ENCODE measurements at places on chromosomes 1 and 21. TPM values are rescaled to one million over a fixed set of nuclear protein-coding genes. Genes with fewer than 3 reads are reported as not detected.
A peak's percentile ranks its signal among the peaks of the same experiment; 100 is the strongest.

GRCh38 chr1:148334339-148335130, 148.6 kb downstream of the PPIAL4G start:
- DNase-seq = peak; percentile 85

Gene AGMAT
- total RNA-seq = 0.11 TPM

Gene FCRL4
- total RNA-seq = not detected

DNA sequence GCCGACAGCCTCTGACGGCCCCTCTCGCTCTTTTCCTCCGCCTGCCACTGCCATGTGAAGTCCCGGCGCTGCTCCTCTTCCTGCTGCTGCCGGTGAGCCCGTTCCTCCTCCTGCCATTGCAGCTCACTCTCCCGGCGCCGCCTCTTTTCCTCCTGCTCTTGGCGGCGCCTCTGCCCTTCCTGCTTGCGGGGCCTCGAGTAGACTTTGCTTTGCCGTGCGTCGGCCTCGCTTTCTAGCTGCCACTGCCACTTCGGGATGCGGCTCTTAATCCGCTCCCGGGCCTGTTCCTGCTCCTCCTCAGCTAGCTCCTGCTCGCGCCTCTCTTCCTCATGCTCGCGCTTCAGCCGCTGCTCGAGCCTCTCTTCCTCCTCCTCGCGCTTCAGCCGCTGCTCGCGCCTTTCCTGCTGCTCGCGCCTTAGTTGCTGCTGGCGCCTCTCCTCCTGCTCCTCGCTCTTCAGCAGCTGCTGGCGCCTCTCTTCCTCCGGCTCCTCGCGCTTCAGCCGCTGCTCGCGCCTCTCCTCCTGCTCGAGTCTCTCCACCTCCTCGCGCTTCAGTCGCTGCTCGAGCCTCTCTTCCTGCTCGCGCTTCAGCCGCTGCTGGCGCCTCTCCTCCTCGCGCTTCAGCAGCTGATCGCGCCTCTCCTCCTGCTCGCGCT, 4.3 kb downstream of the TCHH start:
- peak; percentile 47 for DNase-seq

- DNase-seq = no peak
Measured at GRCh38 chr1:93621246-93621645, 60.4 kb downstream of the BCAR3 start.

DNA sequence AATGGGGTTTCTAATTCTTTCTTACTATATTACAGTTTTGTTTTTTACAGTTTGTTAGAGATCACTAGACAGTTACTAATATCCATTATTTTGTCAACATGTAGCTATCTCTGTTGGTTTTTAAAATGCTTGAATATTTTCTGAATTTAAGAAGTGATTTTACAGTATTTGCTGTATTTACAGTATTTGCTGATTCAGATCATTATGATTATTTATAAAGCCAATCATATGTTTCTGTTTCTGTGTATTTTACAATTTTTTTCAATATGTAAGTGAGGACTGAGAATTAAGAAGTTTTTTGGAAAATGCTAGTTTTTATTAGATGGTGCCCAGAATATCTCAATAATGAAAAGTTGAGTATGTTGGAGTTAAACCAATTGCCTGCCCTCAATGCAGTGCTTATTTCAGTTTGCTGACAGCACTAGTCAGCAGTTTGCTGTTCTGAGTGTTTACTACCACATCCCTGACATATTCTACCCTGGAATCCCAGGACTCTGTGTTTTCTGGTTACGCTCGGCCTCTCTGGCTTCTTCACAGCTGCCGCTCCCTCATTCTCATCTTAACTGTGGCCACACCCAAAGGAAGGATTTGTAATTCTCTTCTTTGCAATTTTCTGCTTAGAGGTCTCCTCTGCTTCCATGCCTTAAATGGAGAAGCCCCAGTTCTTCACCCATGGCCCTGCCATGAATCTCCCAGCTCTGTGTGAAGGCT, 68.0 kb upstream of the BACH1 start:
- no peak for DNase-seq

DNA sequence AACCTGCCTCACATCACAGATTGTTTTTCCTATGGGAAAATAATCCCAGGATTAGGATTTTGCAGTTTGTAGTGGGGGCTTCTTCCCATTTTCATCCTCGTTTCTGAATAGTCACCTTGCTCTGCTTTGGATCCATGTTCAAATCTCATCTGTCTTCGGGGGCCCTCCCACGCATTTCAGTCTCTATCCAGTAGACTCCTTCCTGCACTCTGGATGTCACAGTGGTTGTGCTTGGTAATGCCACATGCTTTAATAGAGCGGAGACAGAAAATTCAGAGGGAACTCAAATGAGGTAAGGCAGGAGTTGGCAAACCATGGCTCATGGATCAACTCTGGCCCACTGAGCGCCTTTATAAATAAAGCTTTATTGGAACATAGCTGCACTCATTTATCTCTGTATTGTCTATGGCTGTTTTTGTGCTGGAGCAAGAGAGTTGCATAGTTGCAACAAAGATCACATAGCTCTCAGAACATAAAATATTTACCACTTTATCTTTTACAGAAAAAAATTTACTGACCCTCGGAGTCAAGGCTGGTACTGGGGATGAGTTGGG, 101.0 kb downstream of the SPATA46 start:
- DNase-seq = no peak

DNA sequence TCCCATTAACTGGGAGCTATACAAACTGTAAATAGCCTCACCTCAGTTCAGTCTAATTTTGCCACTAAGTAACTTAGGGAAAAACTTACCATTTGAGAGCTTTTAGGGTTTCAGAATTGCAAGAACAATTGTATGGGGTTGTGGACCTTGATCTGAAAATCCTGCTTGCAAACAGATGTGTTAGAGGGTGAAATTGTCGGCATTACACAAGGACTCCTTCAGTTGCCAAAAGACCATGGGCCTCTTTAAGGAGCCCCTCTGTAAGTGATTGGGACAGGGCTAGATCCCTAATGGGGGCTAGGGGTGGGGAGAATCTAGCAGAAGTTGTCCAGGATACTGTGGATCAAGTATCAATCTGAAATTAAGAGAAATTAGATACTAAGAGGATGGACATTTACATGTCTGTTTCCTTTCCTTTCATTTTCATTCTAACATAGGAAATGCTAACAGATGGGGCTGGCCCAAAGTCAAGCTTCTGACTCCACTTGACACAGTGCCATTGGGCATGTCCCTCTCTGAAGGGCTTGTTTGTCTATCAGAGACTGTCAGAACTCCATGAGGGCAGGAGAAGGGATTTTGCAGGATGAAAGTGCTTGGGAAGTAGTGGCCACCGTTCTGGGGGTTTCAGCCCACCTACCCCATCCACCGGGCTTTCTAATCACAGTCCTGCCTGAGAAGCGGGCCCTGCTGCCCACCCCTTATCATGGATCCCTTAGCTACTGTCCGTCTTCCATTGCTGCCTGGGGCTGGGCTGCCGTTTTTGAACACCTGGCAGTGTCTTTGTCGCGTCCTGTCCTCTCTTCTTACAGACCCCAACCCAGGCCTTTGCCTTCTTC, 54.7 kb downstream of the STUM start:
- peak; percentile 81 for DNase-seq

GRCh38 chr1:2290171-2290578, 62.1 kb downstream of the SKI start:
- no peak for DNase-seq

GRCh38 chr1:118266436-118266835, 81.4 kb upstream of the SPAG17 start:
- DNase-seq = no peak

- no peak for DNase-seq
Measured at GRCh38 chr1:15994081-15994480, 10.0 kb upstream of the SRARP start.

Data from Right ventricle myocardium superior (tissue), 1 donor.